Cortex of kidney (tissue), 1 donor: ENCODE measurements at places on chromosomes 12 and 14.

DNA sequence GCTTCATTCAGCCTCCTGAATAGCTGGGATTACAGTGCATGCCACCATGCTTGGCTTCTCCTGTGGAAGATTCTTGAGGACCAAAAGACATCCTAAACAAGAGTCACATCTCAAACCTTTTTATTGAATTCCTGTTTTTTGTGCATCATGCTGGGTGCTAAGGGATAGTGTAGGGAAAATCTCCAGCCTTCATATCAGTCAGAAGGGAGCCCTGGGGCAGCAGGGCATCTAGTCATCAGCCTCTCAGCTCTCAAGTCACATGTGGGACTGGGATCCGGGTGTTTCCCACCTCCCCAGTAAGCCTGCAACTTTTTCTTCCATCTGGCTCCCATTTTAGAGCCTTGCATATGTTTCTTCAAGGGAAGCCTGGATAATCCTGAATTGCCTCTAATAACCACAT is 25.1 kb upstream of the OASL start:
- DNase-seq = no peak

DNA sequence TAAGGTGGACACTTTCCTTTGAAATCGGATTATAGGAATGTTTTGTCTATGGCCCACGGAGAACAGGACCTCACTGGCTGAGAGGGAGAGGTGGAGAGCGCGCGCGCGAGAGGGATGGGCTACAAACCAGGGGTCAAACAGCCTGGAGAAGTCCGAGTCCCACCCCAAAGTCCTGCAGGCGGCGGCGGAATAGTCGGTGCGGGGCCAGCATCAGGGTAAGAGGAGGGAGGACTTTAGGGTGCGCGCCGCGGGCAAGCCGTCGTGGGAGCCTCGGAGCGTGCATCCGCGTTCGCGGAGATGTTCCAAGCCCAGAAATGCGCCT is 3.3 kb upstream of the HOXC8 start:
- no peak for DNase-seq

DNA sequence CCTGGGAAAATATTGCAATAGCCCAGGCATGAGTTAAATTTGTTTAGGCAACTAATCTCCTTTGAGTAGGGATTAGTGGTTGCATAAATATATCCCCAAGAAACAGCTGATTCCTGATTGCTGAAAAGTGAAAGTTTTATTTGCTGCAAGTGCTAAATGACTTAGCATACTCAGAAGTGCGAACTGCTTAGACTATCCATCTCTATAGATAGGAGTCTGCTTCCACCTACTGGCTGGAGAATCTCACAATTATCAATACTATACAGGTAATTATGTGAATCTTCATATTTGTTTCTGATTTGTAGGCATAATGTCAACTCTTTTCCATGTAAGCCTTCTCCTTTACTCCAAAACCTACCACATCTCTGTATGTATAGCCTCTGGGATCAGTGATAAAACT is 12.0 kb upstream of the SLCO1B3 start:
- DNase-seq = no peak

DNA sequence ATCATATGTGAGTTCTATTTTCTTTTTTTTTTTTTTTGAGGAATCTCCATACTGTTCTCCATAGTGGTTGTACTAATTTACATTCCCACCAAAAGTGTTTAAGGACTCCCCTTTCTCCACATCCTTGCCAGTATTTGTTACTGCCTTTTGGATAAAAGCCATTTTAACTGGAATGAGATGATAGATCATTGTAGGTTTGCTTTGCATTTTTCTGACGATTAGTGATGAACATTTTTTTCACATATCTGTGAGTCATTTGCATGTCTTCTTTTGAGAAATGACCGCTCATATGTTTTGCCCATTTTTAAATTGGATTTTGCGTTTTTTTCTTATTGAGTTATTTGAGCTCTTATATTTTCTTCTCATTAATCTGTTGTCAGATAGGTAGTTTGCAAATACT is 394.8 kb downstream of the LRFN5 start:
- DNase-seq = no peak

DNA sequence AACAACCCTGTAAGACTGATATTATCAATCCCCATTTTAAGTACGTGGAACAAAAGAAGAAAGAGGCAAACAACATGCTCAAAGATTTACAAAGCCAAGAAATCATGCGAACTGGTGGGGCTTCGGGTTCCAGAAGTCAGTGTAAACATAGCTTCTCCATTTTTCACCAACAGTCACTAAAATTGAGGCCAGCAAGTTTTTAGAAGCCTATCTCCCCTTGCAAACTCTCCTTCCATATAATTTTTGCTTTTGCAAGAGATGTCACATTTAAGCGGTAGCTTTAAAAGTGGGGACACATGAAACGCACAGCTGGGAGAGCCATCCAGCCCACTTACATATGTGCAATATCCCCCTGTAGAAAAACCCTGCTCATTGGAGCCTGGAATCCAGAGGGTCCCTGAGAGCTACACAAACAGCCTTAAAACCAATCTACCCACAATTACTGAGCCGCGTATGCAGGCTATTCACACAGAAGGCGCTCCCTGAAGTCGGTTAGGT is 797 bp downstream of the SLC11A2 start:
- no peak for DNase-seq

GRCh38 chr14:68977718-68978171 is 1.4 kb downstream of the ACTN1 start:
- no peak for DNase-seq

DNA sequence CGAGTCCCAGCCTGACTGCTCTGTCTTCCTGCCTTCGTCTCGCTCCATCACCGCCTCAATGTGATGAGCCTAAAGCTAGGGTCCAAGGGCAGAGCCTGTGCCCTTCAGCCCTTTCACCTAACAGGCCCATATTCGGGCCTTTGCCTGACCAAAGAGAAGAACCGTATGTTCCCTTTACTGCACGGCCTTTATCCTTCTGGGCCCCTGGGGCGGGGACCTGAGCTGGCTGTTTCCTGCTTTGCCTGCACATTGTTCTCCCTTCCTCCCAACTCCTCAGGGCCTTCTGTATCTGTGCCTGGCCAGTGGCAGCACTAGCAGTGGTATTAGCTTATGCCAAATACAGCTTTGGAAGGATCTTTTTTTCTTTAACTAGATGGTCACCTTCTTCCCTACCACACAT is 8.5 kb upstream of the MYL6B start:
- DNase-seq = no peak

- no peak for DNase-seq
Measured at GRCh38 chr14:35197015-35197414, 74.7 kb downstream of the PRORP start.

GRCh38 chr12:42373669-42374068 is 47.7 kb downstream of the PPHLN1 start:
- DNase-seq = no peak

- DNase-seq = no peak
Measured at GRCh38 chr12:113402586-113403260, 964 bp downstream of the SDS start.

DNA sequence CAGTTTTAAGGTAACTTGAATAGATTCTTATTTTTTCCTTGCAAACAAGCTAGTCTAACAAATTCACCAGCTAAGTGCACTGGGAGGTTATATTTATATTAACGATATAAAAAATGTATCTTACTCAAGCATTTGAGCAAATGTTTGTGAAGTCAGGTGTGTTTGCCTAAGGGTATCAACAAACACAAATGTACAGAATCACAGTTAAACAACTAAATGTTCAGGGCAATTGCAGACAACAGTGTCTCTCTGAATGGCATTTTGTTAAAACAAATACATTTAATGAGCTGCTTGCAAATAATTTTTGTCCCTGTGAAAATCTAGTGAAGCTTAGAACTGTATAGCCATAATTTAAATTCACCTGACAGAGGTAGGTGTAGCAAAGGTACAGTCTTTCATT is 28.2 kb upstream of the FLRT2 start:
- DNase-seq = no peak

- DNase-seq = no peak
Measured at GRCh38 chr14:100589071-100589759, 2.0 kb upstream of the BEGAIN start.

DNA sequence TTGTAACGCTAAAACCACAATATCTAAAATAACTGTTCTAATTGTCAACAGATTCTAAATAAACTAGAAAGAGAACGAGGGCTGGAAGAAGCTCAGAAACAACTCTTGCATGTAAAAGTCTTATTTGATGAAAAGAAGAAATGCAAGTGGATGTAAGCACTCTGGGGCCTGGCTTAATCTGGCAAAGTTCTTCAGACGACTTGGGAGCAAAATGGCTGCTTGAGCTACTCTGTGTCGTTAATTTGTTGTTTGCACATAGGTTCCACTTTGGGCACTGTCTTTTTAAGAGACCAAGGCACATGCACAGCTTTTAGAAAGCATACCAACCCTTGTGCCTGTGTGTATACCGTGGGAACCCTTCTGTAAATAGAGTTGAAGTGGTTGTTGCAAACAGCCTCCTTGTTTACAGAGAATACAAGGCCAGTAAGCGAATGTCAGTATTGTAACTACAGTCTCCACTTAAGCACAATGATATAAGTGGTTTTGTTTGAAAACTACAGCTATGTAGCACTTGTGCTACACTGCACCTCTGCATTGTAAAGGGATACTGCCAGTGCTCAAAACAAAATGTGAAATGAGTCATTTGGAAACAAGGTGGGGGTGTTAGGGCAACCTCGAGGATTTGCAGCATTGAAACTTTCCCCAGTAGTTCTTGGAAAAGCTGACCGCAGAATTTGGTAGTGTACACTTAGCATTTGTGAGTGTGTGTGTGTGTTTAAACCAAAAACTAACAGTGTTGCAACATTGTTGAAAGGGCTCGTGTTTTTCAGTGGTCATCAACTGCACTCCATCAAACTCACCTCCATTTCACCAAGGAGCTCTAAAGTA is 154.3 kb downstream of the CEP83 start:
- no peak for DNase-seq

- DNase-seq = no peak
Measured at GRCh38 chr12:112788205-112788604, 3.3 kb upstream of the RPH3A start.

- DNase-seq = no peak
Measured at GRCh38 chr12:12716151-12716792, 896 bp upstream of the CDKN1B start.

GRCh38 chr14:56313789-56314188 is 195.6 kb downstream of the PELI2 start:
- DNase-seq = no peak
